A549 treated with GW870086 at 1 μM for 4 hours (cell line): ENCODE measurements at places on chromosomes 3 and 15. TPM values are rescaled to one million over a fixed set of nuclear protein-coding genes. Genes with fewer than 3 reads are reported as not detected.

Gene DOCK3
- 0.27 to 0.39 TPM (median 0.35 TPM) in 5 replicates for total RNA-seq

Gene ADAMTS7
- total RNA-seq: 4.8 to 7.8 TPM (median 6.2 TPM) in 5 replicates

Gene OR5K2
- not detected in 5 replicates for total RNA-seq

Gene CHDH
- 1.7 to 3.3 TPM (median 2.0 TPM) in 5 replicates for total RNA-seq

Gene SERINC4
- not detected in 5 replicates for total RNA-seq

Gene SERPINI2
- not detected in 5 replicates for total RNA-seq
